ENCODE measurements at places on chromosomes 5 and 9. TPM values are rescaled to one million over a fixed set of nuclear protein-coding genes. Genes with fewer than 3 reads are reported as not detected.

SPOUT1 gene
- total RNA-seq: 27.2 TPM

GRCh38 chr9:34518896-34519295, 3.9 kb downstream of the ENHO start:
- DNase-seq: no peak

GRCh38 chr5:156694598-156694997, 155.5 kb upstream of the PPP1R2B start:
- DNase-seq: no peak

- peak; percentile 12 for DNase-seq
These were observed 68.3 kb downstream of the KCNIP1 start for GRCh38 chr5:170571875-170572852.

HMMR gene
- total RNA-seq: 74.6 TPM

DNA sequence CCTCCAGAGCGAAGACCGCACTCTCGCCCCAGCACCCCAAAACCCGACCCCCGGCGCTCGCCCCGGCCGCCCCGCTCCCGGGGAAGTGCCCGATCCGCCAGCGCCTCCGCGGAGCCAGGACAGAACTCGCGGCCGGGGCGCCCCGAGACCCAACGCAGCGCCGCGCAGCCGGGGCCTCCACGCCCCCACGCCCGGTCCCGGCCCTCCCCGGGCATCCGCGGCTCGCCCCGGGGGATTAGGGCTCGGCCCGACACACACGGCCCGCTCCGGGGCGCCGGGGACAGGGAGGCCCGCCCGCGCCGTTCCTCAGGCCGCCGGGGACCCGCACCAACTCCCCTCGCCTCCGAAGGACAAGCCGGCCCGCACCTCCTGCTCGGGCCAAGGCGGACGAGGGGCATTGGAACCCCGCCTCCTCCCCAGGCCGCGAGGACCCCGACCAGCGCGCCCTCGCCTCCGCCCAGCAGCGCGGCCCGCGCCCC, 544 bp downstream of the FNBP1 start:
- DNase-seq: no peak

SLC4A9 gene
- total RNA-seq: 0.29 TPM

SLCO6A1 gene
- total RNA-seq: not detected

GRCh38 chr5:154141745-154142221, 48.8 kb upstream of the GALNT10 start:
- DNase-seq: no peak

GRCh38 chr9:86069206-86069869, 30.0 kb downstream of the GOLM1 start:
- DNase-seq: no peak

DNA sequence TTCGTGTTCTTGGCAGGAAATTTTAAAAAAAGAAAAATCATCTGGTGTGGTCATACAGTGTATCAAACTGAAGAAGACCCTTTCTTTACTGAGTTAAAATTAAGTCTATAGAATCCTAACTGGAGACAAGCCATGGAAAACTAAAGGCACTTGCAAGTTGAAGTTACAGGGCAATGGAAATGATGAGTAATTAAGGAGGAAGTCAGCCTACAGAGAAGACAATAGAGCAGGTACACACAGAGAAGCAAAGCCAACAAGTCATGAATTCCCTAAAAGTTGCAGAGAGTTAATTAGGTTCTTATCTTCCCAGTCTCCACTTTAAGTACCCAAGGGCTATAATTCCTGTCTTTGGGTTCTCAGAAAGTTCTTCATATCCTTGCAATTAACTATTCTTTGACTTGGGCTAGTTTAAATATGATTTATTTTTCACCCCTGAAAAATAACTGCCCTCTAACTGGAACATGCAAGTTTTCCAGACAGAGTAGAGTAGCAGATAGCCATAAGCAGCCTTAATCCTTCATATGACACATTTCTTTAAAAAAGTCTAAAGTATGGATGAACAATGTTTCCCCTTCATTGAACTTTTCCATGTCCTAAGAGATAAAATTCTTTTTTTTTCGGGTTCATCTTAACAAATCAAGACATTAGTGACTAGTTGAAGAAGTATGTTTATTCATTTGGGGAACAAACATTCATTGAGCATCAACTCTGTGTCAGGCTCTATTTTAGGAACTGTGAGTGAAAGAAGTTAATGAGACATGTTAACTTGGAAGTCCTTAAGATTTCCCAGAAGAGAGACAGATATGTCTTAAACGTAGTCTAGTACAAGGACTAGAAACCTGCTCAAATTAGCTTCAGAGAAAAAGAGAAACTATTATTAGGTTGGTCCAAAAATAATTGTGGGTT, 5.2 kb upstream of the ITGA2 start:
- DNase-seq: peak; percentile 52

KIF20A gene
- 55.5 TPM for total RNA-seq

DNA sequence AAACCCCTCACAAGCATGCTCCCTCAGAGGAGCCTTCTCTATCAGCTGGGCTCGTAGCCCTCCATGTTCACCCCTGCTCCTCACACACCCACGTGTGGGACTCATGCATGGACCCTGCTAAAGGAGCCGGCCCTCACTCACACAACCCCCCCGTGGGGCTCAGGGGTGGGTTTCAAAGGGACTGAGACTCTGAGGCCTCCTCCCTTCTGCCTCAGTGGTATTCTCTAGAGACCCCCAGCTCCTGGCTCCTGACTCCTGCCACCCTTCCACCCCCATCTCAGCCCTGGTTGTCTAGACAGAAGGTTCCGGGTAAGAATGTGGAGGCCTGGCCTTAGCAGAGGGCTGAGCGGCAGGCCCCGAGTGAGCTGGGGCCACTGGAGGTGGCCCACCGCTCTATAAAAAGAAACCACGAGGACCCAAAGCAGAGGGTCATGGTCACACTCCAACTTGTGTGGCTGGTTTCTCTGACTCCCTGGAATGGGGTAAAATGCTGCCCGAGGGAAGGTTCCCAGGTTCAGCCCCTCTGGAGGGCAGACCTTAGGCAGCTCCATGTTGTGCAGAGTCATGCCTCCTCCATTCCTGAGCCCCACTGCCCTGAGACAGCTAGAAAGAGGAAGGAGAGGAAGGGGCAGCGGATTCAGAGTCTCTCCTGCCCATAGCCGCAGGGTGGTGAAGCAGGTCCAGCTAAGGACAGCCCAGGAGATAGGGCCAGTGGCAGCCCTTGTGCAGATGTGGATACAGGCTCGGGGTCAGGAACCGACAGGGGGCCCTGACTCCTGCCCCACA, 10.8 kb downstream of the SEPTIN8 start:
- DNase-seq: no peak

DNA sequence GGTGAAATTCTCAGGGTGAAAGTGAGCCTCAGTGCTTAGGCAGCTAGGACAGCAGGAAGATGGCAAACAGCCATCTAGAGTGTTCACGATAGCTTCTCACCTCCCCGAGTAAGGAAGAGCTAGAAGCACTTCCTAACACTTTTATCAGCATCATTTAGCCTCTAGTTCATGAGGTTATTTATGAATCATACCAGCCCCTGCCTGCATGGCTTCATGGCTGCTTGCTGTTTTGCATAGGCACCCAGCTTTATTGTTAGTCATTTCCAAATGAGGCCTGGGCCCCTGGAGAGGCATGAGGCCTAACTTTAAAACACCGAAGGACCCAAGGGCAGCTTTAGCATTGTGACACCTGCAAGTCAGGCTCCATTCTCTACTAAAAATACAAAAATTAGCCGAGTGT, 134.9 kb upstream of the PANK3 start:
- no peak for DNase-seq

SAPCD2 gene
- total RNA-seq: 134 TPM

ACTBL2 gene
- total RNA-seq: 0.12 TPM

NUTM2F gene
- total RNA-seq: not detected

DNA sequence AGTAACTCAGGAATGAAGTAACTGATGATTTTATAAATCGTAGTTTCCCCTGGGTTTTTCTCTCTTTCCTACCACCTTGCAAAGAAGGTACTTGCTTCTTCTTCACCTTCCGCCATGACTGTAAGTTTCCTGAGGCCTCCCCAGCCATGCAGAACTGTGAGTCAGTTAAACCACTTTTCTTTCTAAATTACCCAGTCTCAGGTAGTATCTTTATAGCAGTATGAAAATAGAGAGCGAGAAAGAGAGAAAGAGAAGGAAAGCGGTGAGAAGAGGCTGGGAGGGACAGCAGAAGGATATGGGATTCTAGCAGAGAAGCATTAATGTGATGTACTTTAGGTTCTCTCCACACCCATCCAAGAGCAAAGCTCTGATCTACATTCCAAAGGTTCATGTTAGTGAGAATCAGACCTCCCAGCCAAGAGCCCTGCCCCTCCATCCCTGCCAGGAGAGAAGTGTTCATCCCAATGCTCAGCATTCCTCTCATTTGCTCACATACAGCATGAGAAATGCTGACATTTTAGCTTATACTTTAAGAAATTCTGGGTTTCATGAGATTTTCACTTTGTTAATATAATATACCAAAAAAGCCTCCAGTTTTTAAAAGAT, 185.0 kb upstream of the PTGER4 start:
- DNase-seq: no peak

DNA sequence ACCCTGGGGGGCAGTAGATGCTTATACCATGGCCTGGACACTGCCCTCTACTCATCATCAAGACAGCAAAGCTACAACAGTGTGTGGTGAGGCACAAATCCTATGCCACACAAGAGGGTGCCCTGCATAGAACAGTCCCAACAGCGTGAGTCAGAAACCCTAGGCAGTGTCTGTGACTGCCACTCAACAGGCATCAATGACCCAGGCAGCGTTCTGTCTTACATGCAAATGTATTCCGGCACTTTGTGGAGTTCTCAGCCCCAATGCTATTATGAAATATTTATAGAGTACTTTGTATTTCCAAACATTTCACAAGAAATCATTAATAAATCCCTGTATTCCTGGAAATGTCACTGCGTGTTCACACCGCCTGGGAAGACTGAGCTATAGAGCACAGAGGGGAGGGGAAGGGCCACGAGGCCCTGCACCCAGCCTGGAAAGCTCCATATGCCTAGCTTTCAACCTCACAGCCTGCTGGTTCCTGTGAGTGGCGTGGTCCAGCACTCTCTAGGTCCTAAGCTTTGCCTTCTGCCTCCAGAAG, 77.7 kb downstream of the NIPSNAP3B start:
- DNase-seq: no peak

FCN2 gene
- not detected for total RNA-seq

GRCh38 chr5:74679966-74680365, 5.1 kb upstream of the HEXB start:
- DNase-seq: no peak

PSD2 gene
- not detected for total RNA-seq

SHOC1 gene
- total RNA-seq: not detected

DNA sequence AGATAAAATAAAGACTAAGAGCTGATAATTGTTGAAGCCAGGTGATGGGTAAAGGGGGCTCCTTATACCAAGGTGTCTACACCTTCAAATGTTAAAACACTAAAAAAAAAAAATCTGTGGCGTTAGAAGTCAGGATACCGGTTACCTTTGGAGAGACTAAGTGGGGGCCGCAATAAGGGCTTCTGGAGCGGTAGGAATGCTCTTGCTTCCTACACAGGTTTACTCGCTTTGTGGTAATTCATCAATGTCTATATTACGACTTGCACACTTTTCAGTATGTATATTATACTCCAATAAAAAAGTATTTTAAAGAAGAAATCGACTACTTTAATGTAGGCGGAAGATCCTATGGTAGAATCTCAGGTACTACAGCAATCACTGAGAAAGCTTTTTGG, 12.5 kb downstream of the MRPS27 start:
- DNase-seq: no peak

GRCh38 chr5:54837981-54838380, 147.4 kb downstream of the ESM1 start:
- DNase-seq: no peak

Measured in PC-3 (cell line).